Left ventricle myocardium inferior (tissue), 1 donor: ENCODE measurements at places on chromosomes 2 and 18. TPM values are rescaled to one million over a fixed set of nuclear protein-coding genes. Genes with fewer than 3 reads are reported as not detected.

DNA sequence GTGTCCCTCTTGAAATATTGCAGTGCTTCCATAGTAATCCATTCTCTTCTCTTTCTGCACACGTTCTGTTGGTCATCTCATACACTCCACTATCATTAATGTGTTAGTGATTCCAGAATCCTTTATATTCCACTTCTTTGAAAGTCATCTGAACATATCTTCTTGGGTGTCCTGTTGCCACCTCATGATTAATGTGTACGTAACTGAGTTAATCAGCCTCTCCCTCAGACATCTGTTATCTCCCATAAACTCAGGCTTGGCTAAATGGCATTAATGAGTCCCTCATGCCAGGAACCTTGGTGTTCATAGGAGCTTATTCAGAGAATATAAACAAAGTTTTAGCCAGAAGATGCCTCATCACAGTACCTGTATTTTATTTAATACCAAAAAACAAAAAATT lies 126.4 kb downstream of the NCOA1 start:
- no peak overlapping the region for H3K27ac ChIP-seq
- DNase-seq, result no peak
- no peak overlapping the region for H3K4me3 ChIP-seq
- H3K36me3 ChIP-seq, result no peaks in the 10 kb centered on the region
- H3K27me3 ChIP-seq, result no peaks in the 10 kb centered on the region

- H3K36me3 ChIP-seq, result no peaks in the 10 kb centered on the region
- no peak for DNase-seq
- no peaks in the 10 kb centered on the region for H3K4me1 ChIP-seq
- H3K27me3 ChIP-seq, result no peaks in the 10 kb centered on the region
- no peak overlapping the region for H3K4me3 ChIP-seq
Measured at GRCh38 chr18:47984991-47985390, 54.5 kb upstream of the SMAD2 start.

DNA sequence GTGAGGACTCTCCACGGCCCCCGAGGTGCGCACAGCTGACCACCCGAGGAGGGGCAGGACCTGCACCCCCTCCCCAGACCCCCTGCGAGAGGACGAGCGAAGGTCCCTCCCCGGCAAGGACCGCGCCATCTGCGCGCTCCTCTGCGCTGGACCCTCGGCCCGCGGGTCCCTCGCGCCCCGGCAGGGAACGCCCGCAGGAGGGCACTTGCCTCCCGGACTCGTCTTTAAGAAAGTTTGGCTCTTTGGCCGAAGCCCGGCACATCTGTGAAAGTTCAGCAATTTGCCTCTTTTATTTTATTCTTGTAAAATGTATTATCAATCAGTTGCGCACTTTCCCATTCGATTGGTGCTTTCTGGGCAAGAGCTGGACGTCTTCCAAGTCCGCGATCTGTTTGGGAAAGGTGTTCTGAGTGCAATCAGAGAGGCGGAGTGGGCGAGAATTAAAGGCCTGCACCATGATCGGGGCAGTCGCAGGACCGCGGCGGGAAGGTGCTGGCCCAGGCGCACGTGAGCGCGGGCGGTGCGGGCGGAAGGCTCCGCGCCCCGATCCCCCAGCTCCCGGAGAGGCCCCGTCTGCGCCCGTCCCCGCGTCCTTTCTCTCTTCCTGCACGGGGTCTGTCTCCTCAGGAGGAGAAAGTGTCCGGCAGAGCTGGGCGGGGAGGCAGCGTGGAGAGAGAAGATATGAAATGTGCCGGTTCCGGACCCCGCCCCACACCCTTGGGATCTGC lies 1.6 kb upstream of the ALKAL2 start:
- H3K4me1 ChIP-seq, result peaks cover 29% of the 10 kb centered on the region
- H3K27me3 ChIP-seq, result peaks cover 67% of the 10 kb centered on the region
- H3K4me3 ChIP-seq, result peak overlapping the region; percentile 69
- H3K36me3 ChIP-seq, result no peaks in the 10 kb centered on the region

GRCh38 chr2:238449241-238449640 lies 22.5 kb downstream of the ASB1 start:
- no peak overlapping the region for H3K4me3 ChIP-seq
- peak overlapping the region; percentile 89 for H3K27ac ChIP-seq
- peaks cover 39% of the 10 kb centered on the region for H3K4me1 ChIP-seq
- no peaks in the 10 kb centered on the region for H3K27me3 ChIP-seq
- DNase-seq, result no peak

DNA sequence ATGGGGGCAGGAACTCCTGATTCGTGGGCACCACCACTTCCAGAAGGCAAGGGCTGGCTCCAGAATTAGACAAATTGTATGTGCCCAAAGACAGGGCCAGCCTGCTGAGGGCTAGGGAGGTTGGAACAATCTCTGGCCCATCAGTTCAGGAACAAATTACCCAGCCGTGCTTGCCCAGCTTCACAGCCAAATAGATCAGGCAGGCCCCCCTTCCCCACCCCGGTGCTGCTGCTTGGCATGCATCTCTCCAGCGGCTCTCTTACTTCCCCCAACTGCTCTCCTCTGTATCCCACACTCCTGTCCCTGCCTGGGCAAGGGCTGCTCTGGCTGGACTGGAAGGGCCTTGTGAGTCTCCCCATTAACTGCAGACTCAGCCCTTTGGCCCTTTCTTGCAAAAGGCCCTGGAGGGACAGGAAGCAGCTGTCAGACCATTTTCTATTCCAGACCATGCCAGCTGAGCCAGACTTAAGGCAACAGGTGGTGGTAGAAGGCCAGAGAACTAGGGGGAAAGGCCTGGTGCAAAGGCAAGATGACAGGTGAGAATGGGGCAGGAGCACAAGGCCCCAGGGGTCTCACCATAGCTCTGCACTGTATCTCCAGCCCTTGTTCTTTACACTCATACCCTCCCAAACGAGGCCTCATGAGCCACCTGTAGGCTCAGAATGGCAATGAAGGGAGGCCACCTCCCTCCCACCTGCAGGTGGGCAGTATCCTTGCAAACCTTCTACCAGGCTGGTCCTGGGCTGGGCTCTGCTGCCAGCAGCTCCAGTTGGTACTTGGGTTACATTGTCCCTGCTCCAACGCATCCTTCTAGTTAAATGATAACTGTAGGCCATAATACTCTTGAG lies 30.7 kb upstream of the ACAA2 start:
- no peaks in the 10 kb centered on the region for H3K4me1 ChIP-seq
- peaks cover 41% of the 10 kb centered on the region for H3K27me3 ChIP-seq
- no peaks in the 10 kb centered on the region for H3K36me3 ChIP-seq
- H3K27ac ChIP-seq, result no peak overlapping the region
- no peak for DNase-seq
- no peak overlapping the region for H3K4me3 ChIP-seq

- H3K4me3 ChIP-seq, result no peak overlapping the region
- H3K27ac ChIP-seq, result no peak overlapping the region
- peaks cover 13% of the 10 kb centered on the region for H3K4me1 ChIP-seq
Measured at GRCh38 chr2:11480859-11481258, 14.9 kb upstream of the E2F6 start.

GRCh38 chr2:190533968-190534309 lies 583 bp downstream of the NEMP2 start:
- H3K27ac ChIP-seq, result peak overlapping the region; percentile 98
- DNase-seq, result no peak
- H3K4me3 ChIP-seq, result peak overlapping the region; percentile 81
- no peaks in the 10 kb centered on the region for H3K27me3 ChIP-seq
- H3K4me1 ChIP-seq, result peaks cover 49% of the 10 kb centered on the region

- H3K27me3 ChIP-seq, result no peaks in the 10 kb centered on the region
- H3K27ac ChIP-seq, result no peak overlapping the region
- DNase-seq, result no peak
- H3K4me1 ChIP-seq, result no peaks in the 10 kb centered on the region
- no peak overlapping the region for H3K4me3 ChIP-seq
- H3K36me3 ChIP-seq, result no peaks in the 10 kb centered on the region
Measured at GRCh38 chr2:34261701-34262100, 662.6 kb upstream of the FAM98A start.

GRCh38 chr2:12896318-12896982 lies 179.7 kb downstream of the TRIB2 start:
- DNase-seq, result no peak
- H3K4me3 ChIP-seq, result no peak overlapping the region
- H3K27me3 ChIP-seq, result no peaks in the 10 kb centered on the region
- H3K36me3 ChIP-seq, result no peaks in the 10 kb centered on the region
- H3K4me1 ChIP-seq, result no peaks in the 10 kb centered on the region
- peak overlapping the region; percentile 58 for H3K27ac ChIP-seq

GRCh38 chr2:55418072-55418471 lies 1.6 kb downstream of the CCDC88A start:
- H3K27ac ChIP-seq, result peak overlapping the region; percentile 90
- H3K27me3 ChIP-seq, result no peaks in the 10 kb centered on the region
- H3K4me1 ChIP-seq, result peaks cover 36% of the 10 kb centered on the region
- H3K36me3 ChIP-seq, result peaks cover 5% of the 10 kb centered on the region

GRCh38 chr2:105934467-105934866 lies 189.8 kb downstream of the NCK2 start:
- H3K36me3 ChIP-seq, result no peaks in the 10 kb centered on the region
- H3K4me1 ChIP-seq, result peaks cover 15% of the 10 kb centered on the region
- H3K4me3 ChIP-seq, result no peak overlapping the region
- no peak overlapping the region for H3K27ac ChIP-seq
- no peak for DNase-seq

- no peaks in the 10 kb centered on the region for H3K27me3 ChIP-seq
- no peak overlapping the region for H3K27ac ChIP-seq
- H3K36me3 ChIP-seq, result peaks cover 9% of the 10 kb centered on the region
- H3K4me1 ChIP-seq, result peaks cover 8% of the 10 kb centered on the region
- no peak overlapping the region for H3K4me3 ChIP-seq
Measured at GRCh38 chr2:223972656-223973102, 15.4 kb downstream of the MRPL44 start.

- no peaks in the 10 kb centered on the region for H3K36me3 ChIP-seq
- no peak for DNase-seq
- no peaks in the 10 kb centered on the region for H3K4me1 ChIP-seq
- H3K27me3 ChIP-seq, result no peaks in the 10 kb centered on the region
Measured at GRCh38 chr2:45432406-45432805, 178.7 kb downstream of the SRBD1 start.

DNA sequence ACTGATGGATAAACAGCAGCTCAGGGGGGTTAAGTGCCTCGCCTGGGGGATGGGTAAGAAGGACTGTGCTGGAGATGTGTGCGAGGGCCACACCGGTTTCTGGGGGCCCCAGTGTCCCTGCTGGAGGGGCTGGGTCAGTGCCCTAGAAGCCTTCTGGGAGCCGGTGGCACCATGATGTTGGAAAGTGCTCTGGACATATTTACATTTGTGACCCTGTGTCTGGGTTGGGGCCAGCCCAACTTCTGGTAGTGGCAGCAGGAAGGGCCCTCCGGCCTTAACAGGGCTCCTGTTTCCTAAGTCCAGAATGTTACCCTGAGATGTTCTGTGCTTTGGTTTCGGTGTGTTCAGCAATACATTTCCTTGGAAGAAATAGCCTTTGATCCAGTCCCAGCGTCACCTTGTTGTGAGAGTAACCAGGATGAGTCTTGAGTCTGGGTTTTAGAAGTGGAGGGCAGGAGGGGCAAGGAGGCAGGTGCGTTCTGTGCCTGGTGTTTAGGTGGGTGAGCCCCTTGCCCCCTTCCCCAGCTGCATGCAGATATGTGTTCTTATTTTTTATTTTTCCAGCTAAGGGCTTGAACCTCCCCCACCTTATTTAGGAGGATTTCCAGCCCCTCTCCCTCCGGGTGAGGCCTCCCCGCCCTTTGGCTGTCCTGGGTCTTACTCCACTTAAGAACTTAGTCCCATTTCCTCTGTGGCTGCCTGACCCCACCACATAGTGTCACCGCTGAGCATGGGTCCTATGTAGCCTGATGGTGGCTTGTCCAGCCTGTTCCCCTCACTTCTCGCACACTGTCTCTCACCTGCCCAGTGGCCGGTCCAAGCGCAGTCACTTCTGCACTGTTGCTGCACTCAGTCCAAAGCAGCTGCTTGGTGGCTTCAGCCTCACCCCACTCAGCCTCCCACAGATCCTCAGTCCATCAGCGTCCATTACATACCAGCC lies 132.7 kb upstream of the HS6ST1 start:
- no peaks in the 10 kb centered on the region for H3K36me3 ChIP-seq
- H3K4me3 ChIP-seq, result no peak overlapping the region
- no peaks in the 10 kb centered on the region for H3K4me1 ChIP-seq
- DNase-seq, result no peak
- peaks cover 8% of the 10 kb centered on the region for H3K27me3 ChIP-seq

DNA sequence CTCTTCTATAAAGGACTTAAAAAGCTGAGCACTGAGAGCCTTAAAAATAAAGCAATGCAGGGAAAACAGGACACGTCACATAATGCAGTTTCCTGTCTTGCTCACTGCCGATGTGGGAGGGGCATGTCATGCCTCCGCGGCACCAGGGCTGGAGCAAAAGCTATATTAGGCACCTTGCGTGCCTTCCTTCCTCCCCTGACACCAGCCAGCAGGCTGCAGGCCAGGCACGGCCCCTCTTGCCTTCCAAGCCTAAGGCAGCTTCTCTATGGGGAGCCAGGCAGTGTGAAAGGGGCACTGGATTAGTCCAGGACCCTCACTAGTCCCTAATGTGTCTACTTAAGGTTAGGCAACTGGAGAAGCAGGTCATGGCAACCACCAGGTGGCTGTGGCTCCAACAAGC lies 26.3 kb downstream of the MRPL35 start:
- H3K27ac ChIP-seq, result peak overlapping the region; percentile 89
- peaks cover 62% of the 10 kb centered on the region for H3K4me1 ChIP-seq
- no peaks in the 10 kb centered on the region for H3K27me3 ChIP-seq
- peak overlapping the region; percentile 46 for H3K4me3 ChIP-seq

GRCh38 chr18:54947091-54947490 lies 12.2 kb downstream of the CCDC68 start:
- no peak overlapping the region for H3K4me3 ChIP-seq
- H3K36me3 ChIP-seq, result no peaks in the 10 kb centered on the region
- no peaks in the 10 kb centered on the region for H3K27me3 ChIP-seq
- no peak for DNase-seq
- H3K4me1 ChIP-seq, result peaks cover 24% of the 10 kb centered on the region
- H3K27ac ChIP-seq, result peak overlapping the region; percentile 76

MEP1B gene
- not detected for total RNA-seq

ZNF396 gene
- 0.71 TPM for total RNA-seq

TMEFF2 gene
- total RNA-seq, result 0.16 TPM

CDCA7 gene
- total RNA-seq, result 0.96 TPM
